ENCODE measurements at places on chromosomes 1 and 21.

GRCh38 chr1:27339213-27339612 lies 2.6 kb upstream of the SYTL1 start:
- DNase-seq = no peak

DNA sequence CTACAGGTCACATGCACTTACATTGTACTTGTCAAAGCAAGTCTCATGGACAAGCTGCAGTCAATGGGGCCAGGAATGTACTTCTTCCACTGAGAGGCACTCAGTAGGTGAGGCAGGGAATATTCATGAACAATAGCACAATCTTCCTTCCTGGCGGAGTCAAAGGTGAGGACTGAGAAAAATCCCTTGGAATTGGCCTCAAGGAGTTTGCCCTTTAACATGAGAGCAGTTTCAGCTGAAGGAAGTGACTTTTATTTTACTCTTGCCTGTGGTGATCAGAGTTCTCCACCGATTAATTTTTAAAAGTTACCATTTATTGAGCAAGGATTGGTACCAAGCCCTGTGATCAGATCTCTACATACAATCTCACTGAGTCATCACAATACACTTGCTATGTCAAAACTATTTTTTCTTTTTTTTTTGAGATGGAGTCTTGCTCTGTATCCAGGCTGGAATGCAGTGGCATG lies 11.2 kb upstream of the AK2 start:
- DNase-seq = no peak

DNA sequence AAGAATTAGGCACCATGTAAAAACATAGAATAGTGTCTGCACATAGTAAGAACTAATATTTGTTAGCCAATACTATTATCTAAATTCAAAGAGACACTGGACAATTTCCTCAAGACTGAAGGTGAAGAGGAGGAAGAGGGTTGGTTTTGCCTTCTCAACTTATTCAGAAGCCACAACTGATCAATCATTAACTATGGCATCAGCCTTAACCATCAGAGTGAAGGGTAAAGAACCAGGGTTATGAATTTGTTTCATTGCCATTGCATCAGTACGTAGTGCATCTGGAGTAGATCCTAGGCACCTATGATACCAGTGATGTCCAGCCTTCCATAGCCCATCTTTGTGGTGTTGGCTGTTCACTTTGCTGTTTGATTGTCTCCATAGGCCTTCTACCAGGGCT lies 421.7 kb upstream of the DEPDC1 start:
- no peak for DNase-seq

DNA sequence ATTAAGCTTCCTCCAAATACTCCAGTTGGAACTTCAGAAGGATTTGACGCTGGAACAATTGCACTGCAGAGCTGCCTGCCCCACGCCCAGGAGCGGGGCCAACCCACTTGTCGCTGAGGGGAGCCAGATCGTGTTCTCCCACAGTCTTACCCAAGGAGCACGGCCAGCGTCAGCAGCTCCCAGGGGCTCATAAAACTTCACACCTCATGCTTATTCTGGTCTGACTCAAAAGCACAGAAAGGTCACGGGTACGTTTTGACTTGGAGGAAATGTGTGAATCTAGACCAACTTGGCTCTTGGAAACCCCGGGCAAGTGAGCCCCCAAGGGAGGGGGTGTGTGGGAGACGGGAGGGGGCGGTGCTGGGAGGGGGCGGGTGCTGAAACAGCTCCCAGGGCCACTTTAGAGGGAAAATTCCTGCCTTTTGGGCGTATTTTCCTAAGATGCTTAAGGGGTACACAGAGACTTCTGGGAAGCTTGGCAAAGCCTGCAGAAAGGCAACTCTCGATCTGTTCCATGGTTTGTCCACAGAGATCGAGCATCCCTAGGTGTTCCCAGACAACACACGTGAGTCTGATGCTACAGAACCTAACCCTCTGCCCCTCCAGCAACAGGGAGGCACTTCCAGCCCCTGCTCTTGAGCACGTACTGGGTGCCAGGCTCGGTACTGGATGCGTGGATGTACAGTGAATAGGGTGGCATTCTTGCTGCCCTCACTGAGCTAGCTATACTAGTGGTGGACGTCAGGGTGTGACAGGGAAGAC lies 98.9 kb downstream of the DHRS3 start:
- DNase-seq = no peak

GRCh38 chr1:109632671-109633346 lies 13.2 kb downstream of the AMPD2 start:
- no peak for DNase-seq

DNA sequence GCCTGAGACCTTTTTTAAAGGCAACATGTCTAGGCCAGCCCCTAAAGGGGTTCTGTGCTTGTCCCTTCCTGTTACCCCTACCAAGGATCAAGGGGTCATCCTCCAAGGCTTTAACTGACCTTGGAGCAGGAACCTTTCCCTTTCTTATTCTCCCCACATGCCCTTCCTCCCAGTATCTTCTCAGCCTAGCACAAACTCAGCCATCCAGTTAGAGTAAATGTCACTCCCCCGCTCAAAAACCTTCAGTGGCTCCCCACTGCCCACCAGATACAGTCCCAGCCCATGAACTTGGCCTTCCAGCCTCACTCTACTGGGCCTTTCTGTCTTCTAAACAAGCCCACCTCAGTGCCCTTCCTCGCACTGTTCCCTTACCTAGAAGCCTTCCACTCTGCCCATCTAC lies 8.8 kb downstream of the C1QB start:
- no peak for DNase-seq

DNA sequence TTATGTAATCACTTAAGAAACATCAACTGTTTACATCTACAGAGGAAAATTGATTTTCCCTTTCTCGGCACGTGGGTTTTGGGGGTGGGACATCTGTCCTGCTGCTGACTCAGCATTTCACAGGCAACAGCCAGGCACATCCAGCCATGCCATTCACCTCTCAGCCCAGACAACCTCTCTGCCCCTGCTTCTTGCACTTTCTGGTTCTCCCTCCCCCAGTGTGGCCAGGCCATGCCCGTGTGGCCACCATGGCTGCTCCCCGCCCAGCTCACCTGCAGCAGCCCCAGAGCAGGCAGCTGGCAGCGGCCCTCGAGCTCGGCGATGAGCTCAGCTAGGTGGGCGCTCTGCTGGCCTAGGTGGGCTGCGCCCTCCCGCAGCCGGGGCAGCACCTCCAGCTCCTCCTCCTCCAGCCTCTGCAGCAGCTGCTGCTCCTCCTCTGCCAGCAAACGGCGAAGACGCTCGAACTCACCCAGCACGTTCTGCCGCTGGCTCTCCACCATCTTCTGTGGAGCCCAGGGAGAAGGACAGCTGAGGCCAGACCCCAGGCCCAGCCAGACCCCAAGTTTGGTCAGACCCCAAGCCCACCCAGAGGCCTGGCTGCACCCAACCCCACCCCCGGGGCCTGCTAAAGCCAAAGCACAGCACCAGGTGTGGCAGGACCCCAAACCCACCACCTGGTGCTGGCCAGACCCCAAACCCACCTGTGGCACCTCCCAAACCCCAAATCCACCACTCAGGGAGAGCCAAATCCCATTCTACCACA lies 5.8 kb downstream of the TRIM11 start:
- DNase-seq = no peak

GRCh38 chr1:156821801-156822200 lies 5.2 kb upstream of the SH2D2A start:
- DNase-seq = no peak

DNA sequence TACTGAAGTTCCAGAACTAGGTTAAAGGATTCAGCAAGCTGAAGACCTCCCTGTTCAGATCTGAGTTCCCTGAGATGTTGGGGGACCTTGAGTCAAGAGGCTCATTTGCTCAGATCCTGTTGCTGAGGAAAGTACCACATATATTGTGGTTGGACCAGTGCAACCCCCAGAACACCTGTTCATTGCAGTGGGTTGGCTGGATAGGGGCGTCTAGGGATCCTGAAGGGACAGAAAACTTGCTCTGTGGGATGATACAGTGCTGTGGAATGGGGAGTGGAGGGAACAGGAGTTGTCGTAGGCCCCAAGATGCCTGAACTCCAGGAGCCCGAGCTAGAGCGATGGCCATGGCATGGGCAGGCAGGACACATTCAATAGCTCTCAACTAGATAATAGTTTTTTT lies 24.6 kb upstream of the MAPKAPK2 start:
- no peak for DNase-seq

GRCh38 chr1:119635811-119636390 lies 12.2 kb downstream of the ZNF697 start:
- DNase-seq = peak; percentile 14

DNA sequence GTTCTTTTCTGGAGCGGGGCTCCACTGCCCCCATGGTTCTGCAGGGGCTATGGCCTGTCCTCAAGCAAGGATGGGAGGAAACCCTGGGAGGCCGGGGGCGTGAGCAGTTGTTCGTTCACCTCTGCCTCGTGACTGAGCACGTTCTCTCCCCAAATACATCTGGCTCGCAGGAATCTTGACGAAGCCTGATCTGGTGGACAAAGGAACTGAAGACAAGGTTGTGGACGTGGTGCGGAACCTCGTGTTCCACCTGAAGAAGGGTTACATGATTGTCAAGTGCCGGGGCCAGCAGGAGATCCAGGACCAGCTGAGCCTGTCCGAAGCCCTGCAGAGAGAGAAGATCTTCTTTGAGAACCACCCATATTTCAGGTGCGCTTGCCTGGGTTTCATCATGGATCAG lies 15.5 kb downstream of the MX1 start:
- no peak for DNase-seq

DNA sequence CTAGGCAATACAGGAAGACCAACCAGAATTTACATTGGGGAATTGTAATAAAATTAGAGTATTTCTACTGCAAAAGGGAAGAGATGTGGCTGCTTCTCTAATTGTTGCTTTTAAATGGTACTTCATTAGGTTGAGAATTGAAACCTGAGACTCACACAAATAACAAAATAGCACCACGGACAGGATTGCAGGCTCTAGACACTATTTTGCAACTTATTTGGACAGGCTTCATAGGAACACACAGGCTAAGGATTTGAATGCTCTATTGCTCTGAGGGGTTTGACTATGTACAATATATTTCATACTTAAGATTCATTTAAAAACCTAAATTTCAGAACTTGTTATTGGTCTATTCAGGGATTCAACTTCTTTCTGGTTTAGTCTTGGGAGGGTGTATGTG lies 79.6 kb downstream of the ATP1B1 start:
- no peak for DNase-seq

- peak; percentile 42 for DNase-seq
Observed at GRCh38 chr21:22791986-22792560, 1793.9 kb downstream of the NCAM2 start.

DNA sequence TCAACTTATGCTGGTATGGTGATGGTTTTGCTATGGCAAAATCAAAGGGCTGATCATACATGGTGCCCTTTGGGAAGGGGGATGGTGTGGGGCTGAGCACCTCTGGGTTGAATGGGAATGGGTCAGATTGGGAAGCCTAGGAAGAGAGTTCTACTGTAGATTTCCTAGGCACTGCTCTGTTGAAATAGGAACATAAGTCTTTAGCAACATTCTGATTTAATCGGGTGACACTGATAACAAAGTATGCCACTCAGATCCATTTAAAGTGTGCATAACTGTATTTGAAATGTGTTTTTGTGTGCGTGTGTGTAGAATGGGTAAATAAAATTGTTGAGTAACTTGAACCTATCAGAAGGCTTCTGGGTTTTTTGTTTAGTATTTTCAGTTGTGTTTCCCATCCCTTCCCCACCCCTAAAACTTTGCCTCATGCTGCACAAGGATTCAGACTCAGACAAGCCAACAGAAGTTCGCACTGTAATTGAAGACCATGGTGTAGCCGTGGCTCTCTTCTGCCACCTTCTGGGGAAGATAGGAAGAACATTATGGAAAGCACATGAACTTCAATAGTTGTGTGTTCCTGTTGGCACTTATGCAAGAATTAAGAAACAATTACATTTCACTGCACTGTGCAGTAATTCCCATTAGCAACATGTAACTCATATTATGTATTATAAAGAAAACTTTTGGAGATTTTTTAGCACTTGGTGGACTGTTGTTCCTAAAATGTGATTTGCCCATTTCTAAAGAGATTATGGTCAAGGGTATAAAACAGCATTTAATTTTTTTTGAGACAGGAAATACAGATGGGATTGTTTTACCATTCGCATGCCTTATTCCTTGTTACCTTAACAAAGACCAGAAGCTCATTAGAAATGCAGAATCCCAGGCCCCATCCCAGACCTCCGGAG lies 10.9 kb upstream of the C4BPB start:
- DNase-seq = peak; percentile 92

DNA sequence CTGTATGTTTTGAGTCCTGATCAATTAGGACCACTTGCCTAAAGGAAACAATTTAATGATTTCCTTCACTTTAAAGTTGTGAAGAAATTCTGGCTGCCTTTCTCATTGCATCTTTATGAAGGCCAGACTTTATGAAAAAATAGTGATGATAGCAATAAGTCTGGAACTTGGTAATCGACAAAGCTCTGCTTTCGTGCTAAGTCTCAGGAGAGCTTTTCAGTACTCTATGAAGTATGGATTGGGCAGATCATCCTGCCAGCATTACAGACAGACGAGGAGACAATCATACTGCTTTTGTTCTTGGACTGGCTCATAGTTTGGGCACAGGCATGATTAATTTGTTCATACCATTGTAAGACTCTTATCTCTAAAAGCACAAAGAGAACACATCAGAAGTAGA lies 45.5 kb upstream of the KCNJ15 start:
- no peak for DNase-seq

DNA sequence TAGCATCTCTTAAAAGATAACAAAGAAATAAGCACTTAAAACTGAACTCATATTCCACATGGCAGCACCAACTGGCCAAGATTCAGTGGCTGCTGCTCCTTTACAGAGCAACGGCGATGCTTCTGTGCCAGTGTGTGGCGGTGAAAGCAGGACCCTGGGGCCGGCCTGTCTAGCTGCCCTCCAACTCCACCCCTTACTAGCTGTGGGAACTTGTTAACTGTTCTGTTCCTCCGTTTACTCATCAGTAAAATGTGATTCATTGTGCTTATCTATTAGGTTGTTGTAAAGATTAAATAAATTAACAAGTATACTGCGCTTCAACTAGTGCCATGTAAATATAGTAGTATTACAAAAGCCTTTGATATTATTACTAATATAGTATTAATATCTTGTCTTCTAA lies 133.2 kb downstream of the GDAP2 start:
- no peak for DNase-seq

DNA sequence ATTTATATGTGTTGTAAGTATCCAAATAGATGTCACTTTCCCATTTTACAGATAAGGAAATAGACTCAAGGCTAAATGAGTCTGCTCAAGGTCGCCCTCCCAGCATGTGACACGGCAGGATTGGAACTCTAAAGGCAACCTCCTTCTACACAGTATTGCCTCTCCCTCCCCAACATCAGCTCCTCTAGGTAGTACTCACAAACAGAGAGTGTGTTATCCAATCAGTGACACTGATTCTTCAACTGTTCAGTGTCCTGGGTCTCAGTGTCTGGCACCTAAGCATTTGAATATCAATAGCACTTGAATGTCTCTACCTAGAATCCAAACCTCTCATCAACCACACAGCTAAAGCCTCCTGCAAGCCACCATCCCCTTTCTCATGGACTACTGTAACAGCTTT lies 87.1 kb downstream of the DAB1 start:
- no peak for DNase-seq

GRCh38 chr1:11650331-11650991 lies 3.8 kb downstream of the FBXO2 start:
- DNase-seq = peak; percentile 79

DNA sequence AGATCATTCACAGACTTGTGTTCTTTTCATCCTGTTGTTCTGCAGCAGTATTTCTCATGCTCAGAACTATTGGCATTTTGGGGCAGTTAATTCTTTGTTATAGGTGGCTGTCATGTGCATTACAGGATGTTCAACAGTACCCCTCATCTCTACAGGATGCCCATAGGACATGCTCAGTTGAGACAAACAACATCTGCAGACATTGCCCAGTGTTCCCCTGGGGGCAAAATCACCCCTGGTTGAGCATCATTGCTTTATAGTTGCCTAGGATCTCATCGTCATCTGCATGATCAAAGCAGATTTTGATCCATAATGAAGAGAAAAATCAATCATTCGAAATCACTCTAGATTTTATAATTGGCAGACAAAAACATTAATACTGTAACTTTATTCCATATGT lies 222.5 kb upstream of the CACYBP start:
- DNase-seq = no peak
